Activated CD8-positive, alpha-beta memory T cell treated with anti-CD3 and anti-CD28 coated beads for 24 hours (primary cell): ENCODE measurements at places on chromosomes 3 and 15.
A peak's percentile ranks its signal among the peaks of the same experiment; 100 is the strongest.

GRCh38 chr3:151305775-151306151, 10.9 kb downstream of the GPR87 start:
- no peak for DNase-seq

- no peak for DNase-seq
Observed at GRCh38 chr15:65066635-65067316, 1.0 kb downstream of the RASL12 start.

- DNase-seq: no peak
Observed at GRCh38 chr3:14334936-14335335, 67.5 kb upstream of the SLC6A6 start.

DNA sequence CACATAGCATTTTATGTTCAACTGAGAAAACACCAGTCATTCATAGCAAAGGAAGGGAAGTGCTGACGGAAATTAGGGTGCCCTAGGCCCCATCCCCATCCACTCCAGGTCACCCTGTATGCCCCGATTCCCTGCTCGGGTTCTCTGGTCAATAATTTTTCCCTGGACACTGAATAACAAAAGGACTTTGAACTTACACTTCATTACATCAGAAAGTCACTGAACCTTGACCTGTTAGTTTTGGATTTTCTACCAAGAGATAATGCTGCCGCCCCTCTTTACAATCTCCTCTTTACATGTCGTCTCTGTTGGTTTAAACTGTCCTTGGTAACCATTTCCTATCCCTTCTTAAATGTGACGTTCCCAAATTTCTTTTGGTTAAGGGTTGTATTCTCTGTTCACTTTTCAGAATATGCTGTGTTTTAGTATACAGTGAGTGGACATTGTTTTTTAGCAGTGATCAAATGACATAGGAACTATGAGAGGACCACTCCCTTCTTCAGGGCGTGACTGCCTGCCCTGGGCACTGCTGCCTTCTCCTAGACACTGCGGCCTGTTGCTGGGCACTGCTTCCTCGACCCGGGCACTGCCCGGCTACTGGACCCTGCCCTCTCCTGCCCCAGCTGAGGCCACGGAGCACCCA, 13.6 kb upstream of the AHSG start:
- DNase-seq: no peak

DNA sequence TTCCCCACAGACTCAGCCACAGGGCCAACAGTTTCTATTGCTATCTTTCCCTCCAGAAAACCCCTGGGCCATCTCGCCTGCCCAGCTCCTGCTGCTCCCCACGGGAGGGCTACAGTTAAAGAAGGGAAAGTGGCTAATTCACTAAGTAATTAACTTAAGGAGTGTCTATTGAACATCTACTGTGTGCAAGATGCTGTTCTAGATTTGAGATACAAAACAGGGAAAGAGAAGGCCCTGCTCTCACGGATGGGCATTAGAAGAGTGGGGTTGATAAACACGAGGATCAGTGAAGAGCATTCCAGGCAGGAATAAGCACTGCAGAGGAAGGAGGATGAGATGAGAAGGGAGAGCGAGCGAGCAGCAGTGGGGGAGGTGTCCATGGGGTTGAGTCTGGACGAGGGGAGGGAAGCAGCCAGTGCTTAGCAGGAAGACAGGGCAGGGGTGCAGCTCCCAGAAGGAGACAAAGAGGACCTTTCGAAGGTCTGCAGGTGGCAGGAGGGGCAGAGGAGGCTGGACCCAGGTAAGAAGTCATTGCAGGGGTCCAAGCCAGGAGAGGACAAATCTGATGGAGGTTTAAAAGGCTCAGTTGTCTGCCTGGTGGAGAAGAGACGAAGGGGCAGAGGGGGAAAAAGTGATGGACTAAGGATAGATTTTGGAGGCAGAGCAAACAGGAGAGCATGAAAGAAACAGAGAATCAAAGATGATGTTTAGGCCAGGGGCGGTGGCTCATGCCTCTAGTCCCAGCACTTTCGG, 64.7 kb downstream of the KLF15 start:
- no peak for DNase-seq

DNA sequence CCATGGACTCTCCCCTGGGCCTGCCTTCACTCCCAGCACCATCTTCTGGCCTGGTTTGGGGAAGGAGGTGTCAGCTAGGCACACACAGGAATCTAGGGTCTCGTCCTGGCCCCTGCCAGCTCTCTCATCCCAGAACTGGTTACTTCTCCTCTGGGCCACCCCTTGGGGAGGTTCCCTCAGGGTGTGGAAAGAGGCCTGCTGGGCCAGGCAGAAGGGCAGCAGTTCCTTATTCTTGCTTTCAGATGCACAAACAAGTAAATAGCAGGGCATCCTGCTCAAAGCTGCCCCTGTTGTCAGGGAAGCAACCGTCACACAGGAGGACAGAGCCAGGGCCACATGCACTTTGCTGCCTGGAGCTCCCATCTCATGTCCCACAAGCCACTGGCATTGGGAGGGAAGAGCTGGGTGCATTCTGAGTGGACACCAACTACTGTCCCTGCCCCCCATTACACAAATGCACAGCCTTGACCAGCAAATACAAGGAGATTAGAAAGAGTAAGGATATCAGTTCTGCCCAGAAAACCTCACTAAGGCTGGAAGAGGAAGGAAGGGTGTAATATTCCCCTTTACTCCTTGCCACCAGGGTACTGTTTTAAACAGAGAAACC, 108.8 kb upstream of the HACD2 start:
- DNase-seq: no peak

DNA sequence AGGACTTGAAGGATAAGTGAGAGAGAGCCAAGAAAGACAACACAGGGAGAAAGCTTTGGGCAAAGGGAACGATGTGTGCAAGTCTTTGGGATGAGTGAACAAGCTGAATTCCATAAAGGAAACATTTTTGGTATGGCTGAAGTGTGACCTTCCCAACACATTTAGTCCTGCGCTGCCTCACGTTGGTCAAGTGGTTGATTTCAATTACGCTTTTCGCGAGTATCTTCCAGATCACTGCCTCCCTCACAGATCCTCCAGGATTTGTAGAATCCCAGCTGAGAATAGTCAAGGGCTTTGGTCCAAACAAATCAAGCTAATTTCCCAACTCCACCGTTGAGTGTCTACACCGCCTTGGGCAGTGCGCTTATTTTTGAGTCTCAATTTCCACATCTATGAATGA, 338.4 kb upstream of the ADAMTS9 start:
- DNase-seq: no peak

DNA sequence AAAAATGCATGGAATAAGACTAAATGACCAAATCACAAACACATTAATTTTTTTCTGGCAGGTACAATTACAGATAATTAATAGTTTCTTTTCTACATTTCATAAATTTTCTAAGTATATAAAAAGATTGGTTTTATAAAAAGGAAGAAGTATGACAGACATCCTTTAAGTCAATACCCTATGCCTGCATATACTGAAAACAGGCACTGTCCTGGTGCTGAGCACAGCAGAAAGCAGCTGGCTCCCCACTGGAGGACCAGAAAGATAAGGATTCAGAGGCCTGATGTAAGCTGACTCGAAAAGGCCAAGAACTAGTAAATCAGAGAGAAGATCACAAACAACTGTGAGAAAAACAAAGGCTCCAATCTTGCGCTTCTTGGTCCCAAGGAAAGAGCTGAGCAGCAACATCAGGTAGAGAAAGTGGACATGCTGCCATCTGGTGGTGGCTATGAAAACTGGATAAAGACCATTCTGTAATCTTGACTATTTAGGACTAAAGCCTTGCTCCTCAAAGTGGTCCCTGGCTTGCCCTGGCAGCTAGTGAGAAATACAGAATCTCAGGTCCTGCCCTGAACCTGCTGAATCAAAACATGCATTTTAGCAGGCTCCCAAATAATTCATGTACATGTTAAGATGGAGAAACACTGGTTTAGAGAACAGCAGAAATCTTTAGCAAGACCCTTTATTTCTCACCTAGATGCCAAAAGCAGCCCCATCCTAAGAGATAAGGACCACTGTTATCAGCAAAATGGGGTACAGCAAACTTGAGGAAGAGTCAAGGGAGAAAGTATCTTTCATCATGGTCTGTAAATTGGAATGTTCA, 76.0 kb downstream of the TRANK1 start:
- DNase-seq: peak; percentile 70

DNA sequence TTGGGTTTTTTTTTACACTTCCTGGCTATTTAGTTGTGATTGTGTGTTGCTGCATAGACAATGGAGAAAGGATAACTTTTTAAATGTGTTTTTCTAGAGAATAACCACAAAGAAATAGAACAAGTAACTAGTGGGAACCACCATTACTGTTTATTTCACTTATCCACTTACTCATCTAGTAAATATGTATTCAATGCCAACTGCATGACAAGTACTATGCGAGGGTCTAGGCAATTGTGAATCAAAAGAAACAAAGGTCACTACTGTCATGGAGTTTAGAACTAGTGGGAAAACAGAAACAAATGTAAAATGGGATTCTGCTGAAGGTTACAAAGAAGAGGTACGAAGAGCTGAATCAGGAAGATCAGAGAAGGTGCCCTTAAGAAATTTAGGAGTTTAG, 600.9 kb upstream of the ROBO2 start:
- DNase-seq: no peak

- DNase-seq: no peak
Observed at GRCh38 chr3:70728311-70728710, 415.9 kb upstream of the MDFIC2 start.

DNA sequence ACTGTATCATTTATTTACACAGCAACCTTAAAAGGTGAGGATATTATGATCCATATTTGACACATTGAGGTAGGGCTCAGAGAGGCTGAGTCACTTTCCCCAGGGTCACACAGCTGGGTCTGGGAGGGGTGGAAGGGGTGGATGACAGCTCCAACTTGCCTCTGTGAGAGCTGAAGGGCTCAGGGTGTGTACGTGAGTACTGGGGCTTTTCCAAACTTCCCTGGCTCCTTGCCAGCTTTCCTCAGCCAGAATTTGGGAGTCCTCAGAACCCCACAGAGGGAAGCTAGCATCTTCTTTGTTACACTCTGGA, 58.3 kb upstream of the SLC6A11 start:
- peak; percentile 11 for DNase-seq

DNA sequence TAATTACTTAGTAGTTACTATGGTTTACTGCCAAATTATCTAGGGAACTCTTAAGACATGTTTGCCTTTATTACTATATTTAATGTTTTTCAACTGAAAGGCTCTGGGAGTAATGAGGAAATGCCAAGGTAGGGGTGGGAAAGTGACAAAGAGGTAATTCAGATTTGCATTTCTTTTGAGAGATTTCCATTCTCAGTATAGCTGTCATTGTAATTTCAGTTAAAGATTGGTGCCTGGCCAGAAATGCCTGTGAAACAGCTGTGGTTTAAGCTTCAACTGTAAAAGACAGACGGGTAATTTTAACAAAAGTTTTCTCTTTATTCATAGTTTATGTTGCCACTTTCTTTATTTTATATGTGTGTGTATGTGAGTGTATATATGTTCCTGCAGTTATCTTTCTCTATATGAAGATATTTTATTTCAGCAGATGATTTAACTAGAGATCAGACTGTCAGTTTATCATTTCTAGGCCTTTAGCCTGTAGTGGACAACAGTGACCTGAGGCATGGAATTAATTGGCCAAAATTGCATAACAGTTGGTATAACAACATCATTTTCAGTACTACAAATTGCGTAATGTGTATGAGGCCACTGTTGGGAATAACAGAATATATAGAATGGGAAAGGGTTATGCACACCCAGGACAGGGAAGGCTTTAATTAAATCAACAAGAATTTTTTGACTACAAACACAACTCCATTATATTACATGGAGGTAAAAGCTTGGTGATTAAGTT, 119.0 kb downstream of the BBX start:
- DNase-seq: no peak

DNA sequence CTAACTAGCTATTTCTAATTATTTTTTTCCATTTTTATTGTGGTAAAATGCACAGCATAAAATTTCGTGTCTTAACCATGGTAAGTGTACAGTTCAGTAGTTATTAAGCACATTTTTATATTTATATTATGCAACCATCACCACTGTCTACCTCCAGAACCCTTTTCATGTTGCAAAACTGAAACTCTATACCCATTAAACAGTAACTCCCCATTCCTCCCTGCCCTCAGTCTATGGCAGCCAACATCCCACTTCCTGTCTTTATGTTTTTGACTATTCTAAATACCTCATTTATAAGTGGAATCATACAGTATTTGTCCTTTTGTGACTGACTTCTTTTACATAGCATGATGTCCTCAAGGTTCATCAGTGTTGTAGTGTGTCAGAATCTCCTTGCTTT, 25.5 kb downstream of the SLC35A5 start:
- DNase-seq: no peak

GRCh38 chr3:185851046-185851445, 26.2 kb upstream of the IGF2BP2 start:
- no peak for DNase-seq

DNA sequence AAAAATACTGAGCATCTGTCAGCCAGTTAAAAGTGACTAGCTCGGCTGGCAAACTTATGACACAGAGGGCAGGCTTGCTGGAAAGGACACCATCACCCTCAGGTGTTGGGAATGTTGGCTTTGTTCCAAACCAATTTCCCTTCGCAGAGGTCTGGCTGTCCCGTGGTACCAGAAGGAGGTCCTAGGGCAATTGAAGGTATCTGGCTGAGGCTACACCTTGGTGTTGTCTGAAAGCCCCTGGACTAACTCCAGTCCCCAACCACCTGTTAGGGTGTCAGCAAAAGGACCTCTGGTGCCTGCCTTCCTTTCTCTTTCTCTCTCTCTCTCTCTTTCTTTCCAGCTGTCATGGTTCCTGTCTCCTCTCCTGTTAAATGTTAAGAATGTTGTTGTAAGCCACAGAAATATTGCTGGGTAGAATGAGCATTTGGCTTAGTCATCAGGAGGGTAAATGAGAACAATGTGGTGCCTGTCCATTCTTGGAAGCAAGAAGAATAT, 12.5 kb downstream of the PRR20G start:
- no peak for DNase-seq

GRCh38 chr3:51715977-51716294, 9.1 kb downstream of the GRM2 start:
- DNase-seq: peak; percentile 48

DNA sequence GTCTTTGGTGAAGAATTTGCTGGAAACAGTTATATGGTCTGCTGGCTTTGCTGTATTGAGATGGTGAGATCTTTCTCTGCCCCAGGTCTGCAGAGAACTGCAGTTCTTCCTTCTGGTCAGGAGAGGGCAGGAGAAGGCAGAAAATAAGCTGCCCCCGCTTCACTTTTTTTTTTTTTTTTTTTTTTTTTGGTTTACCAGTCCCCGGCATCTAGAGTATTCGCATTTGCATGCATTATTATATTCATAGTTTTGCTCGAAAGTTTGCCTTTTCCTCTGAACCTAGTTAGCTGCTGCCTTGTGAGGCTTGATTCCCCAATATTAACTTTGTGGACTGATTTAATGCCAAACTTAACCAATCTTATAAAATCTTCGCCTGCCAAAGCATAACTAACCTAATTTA, 10.6 kb upstream of the PARL start:
- DNase-seq: no peak

DNA sequence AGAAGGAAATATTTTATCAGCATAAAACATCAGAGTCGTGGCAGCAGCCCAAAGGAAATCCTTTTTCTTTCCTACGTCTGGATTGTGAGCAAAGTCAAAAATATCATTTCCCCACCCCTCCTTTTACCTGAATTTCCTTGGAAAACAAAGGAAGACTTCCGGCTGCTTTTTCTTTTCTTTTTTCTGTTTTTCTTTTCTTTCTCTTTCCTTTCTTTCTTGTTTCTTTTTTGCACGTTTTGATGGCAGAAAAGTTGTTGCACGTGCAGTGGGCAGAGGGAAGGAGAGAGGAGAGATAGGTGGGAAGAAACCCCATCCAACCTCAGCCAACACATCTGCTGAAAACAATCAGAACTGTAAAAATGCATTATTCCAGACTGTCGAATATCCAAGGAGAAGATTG, 544 bp upstream of the MYO1E start:
- no peak for DNase-seq
